ENCODE measurements at places on chromosomes 6 and 20.

GRCh38 chr20:53515749-53516148 is 77.9 kb downstream of the ZNF217 start:
- no peak for DNase-seq

GRCh38 chr6:154673919-154674318 is 59.3 kb upstream of the SCAF8 start:
- DNase-seq = no peak

- DNase-seq = no peak
These were observed 210.2 kb upstream of the CITED2 start for GRCh38 chr6:139584599-139584998.

DNA sequence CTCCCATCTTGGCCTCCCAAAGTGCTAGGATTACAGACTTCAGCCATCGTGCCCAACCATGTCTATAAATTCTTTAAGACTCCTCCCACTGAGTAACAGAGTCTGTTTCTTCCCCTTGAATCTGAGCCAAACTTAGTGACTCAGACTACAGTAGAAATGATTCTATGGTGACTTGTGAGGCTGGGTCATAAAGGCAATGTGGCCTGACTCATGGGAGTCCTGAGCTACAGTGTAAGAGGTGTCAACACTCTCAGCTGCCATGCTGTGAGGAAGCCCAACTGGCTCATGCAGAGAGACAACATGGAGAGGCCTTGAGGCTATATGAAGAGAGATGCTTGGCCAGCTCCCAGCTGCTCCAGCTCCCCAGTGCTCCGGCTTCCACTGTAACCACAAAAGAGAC is 5.2 kb upstream of the NRSN2 start:
- peak; percentile 91 for DNase-seq

DNA sequence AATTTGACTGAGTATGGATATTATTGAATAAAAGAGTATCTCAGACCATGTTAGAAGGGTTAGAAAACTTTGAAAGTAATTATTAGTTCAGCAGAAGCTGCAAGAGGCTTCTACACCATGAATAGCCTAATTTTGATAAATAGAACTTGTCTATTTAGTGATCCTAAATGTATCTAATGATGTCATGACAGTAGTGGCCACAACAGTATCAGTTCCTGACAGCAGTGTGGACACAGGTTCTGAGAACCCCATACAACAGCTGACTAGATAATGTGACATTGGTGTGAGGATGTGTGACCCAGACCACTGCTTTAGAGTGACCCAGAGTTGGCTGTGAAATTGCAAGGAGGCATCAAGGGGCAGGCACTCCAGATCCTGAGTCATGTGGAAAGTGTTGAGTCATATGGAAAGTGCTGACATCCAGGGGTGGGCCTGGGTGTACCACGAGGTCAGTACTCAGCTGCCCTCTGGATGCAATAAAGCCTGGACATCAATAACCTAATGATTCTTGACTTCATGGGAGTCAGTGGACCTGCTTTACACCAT is 754.7 kb downstream of the DHX35 start:
- peak; percentile 54 for DNase-seq

Measured in fibroblast of skin of back (primary cell).